ENCODE measurements at places on chromosomes 13 and 19. TPM values are rescaled to one million over a fixed set of nuclear protein-coding genes. Genes with fewer than 3 reads are reported as not detected.
A peak's percentile ranks its signal among the peaks of the same experiment; 100 is the strongest.

GRCh38 chr13:113192279-113192678 lies 16.2 kb downstream of the PCID2 start:
- DNase-seq: no peak

DNA sequence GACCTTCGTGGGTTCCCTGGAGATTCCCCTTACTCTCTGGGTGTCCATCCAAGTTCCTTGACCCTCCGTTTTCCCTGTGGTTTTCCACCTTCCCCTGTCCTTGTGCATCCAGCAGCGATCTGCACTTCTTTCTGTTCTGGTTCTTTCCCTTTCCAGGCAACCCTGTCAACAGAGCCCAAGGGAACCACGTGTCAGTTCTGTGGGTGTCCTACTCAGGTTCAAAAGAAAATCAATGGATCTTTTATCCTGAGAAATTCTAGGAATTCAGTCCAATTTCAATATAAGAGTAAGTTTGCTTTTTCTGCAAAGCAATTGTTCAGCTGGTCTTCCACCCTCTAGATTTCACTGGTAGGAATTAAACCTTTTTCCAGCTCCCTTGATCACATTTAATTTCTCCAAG lies 1394.8 kb upstream of the SLC10A2 start:
- DNase-seq: no peak

- no peak for DNase-seq
Observed at GRCh38 chr13:21970172-21970571, 299.3 kb downstream of the FGF9 start.

- DNase-seq: no peak
Observed at GRCh38 chr13:53732664-53733063, 704.1 kb downstream of the OLFM4 start.

DNA sequence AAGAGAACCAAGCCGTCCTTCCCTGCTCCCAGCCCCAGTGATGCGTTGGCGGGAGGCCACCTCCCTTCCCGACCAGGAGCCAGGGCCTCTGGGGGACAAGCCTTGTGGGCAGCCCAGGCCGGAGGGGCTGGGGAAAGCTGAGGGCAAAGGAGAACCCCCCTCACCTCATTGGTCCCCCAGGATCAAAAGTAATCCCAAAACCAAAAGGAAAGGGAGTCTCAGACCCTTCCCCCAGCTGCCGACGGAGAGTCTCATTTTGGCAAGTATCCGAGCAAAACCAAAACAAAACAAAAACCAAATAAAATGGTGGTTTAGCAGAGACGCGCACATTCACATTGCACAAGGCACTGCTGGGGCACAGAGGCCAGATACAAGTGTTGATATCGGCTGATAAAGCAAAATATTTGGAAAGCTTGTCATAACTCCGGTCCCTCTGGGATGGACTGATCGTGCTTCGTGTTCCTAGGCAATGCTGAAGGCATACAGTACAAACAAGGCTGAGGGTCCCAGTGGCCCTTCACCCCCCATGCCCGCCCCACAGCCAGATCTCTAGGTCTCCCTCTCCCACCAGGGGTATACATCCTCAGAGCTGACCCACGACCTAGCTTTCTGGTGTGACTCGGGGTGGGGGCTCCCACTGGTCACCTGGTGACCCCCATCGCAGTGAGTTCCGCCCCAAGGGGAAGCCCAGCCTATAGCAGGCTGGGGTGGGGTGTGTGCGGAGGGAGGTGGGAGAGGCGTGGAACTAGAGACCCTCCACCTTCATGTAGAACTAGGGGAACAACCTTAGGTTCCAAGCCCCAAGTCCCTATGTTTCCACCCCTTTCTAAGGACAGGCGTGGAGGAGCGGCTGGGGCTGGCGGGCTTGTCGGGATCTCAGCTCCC lies 2.1 kb downstream of the CEBPA start:
- no peak for DNase-seq

DNA sequence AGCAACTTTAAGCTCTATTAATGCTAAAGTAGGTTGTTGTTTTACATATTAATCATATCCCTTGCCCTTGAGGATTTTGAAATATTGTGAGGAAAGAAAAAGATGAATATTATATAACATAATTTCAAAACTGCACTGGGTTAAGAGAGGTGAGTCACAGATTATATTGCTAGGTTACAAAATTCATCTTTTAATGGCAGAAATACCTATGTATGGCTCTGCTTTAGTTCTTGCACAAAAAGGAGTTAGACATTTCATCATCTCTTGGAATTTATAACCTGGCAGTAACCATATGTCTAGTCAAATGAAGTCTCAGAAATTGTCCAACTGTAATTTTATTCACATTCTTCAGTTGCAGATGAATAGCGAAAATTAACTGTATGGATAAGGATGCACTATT lies 2041.1 kb downstream of the OLFM4 start:
- DNase-seq: no peak

- DNase-seq: no peak
Observed at GRCh38 chr19:5687360-5688198, 2.5 kb upstream of the RPL36 start.

DNA sequence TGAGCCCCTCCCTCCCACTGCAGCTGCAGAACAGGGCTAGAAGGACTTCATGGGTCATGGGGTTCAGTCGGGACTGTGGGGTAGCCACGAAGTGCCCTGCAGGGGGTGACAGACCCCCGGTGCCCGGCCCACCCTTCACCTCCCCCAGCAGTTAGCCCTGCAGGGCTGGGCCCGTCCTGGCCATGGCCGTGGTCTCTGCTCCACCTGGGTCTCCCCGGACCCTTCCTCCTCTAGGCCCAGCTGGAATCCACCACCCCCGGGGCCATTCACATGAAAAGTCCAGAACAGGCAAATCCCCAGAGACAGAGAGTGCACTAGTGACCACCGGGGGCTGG lies 17.3 kb downstream of the MKNK2 start:
- DNase-seq: no peak

- DNase-seq: no peak
Observed at GRCh38 chr19:33054623-33055022, 10.1 kb downstream of the RHPN2 start.

DNA sequence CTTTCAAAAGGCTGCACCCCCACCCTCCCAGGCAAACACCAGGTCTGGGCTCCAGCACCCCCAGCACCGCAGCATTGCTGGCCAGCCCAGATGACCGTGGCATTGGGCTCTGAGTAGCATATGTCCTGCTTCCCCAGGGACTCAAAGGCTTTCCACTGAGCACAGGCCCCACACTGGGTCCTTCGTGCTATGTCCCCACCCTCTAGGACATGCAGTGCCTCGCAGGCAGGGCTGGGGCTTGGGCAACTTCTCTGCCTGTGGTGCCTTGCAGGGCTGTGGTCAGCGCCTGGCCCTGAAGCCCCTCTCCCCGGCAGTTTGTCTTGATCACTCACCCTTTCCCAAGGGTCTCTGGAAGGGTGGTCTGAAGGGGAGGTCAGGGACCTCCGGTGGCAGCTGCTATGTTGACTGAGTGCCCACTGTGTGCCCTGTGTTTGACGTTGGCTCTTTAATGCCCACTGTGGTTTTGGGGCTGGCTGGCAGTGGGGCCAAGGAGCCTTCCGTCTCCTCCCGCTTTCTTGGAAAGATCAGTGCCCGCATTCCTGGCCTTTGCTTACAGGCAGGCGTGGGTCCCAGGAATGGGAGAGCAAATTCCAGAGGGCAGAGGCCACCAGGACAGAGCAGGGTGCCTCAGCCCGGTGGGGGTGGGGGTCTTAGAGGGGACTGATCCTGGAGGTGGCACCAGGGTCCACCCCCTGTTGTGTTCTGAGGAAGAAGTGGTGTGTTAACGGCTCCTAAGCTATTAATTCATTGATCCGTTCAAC lies 20.3 kb upstream of the CRTC1 start:
- no peak for DNase-seq

- no peak for DNase-seq
Observed at GRCh38 chr19:17741456-17741855, 9.8 kb upstream of the FCHO1 start.

DNA sequence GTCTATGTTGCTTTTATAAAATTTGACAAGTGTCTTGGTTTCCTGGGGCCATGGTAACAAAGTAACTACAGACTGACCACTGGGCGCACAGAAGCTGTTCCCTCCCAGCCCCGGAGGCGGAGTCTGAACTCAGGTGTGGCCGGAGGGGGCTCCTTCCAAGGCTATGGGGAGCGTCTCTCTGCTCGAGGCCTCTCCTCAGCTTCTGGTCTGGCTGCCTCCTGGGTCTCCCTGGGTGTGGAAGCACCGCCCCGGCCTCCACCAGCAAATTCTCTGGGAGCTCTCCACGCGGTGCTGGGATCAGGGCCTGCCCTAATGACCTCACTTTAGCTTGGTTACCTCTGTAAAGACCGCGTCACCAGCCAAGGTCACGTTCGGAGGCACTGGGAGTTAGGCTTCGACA lies 45.7 kb upstream of the F7 start:
- DNase-seq: no peak

DNA sequence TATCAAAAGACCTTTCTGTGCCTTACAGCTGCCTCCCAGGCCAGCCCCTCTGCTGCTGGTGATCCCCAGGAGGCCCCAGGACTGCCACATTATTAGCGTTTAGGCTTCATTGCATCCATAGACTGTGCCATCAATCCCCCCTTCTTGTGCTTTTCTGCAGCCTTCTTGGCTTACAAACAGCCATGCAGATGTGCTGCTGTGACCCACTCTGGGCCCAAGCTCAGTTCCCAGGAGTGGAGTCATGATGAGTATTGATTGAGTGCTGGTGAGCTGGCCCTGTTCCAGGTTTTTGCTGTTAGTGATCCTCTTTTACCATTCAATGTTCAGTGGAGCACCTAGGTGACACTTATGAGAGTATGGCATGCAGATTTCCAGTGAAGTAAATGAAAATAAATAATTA lies 59.9 kb upstream of the SLAIN1 start:
- no peak for DNase-seq

GRCh38 chr19:13621413-13621812 lies 115.1 kb upstream of the CACNA1A start:
- no peak for DNase-seq

DNA sequence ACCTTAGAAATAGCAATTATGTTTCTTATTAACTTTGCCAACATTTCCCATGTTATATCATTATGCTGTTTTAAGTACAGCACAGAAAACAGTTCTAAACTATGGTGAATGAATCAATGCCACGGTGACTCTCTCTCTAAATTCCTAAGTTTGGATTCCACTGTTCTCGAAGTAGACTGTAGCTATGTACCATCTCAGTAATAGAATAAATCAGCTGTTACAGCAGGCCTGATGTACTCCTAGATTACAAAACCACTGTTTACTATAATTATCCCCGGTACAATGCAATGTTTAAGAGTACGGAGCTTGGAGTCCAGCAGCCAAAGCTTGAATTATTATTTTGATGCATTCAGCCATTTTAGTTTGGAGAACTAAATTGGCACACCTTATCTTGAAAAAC lies 476.3 kb upstream of the SLITRK1 start:
- DNase-seq: no peak

GRCh38 chr19:43901395-43902390 lies 33.4 kb downstream of the ZNF45 start:
- DNase-seq: peak; percentile 80

DNA sequence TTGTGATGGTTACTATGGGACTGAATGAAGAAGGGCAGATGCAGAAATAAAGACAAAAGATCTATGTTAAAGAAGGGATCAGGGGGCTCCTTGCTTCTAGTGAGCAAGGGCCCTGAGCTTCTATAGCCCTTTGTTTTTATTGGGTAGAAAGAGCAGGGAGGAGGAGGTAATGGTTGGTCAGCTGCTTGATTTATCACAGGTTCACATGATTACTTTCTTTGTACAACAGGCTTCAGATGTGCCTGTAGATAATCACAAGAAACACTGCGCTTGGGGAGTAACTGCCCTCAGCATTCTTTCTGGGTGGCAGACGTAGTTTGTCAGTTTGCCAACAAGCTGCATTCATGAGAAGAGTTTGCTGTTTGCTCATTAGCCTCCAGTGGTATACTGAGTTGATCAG lies 4.8 kb upstream of the ZNF439 start:
- DNase-seq: no peak

- DNase-seq: no peak
Observed at GRCh38 chr19:41811036-41811435, 14.6 kb downstream of the CEACAM3 start.

Gene KCNJ14
- total RNA-seq: 1.8 TPM

Gene F10
- 34.4 TPM for total RNA-seq

Gene KANK3
- 3.1 TPM for total RNA-seq

Gene ERICH6B
- total RNA-seq: not detected

Gene SLC1A6
- total RNA-seq: 6.4 TPM

Gene DCAF15
- total RNA-seq: 50.1 TPM

Gene ARHGAP33
- 16.3 TPM for total RNA-seq

Gene DPY19L3
- 75.2 TPM for total RNA-seq

Gene MUC16
- 342 TPM for total RNA-seq

Gene FCER2
- not detected for total RNA-seq

Gene FCHO1
- total RNA-seq: 2.5 TPM

Measured in type B pancreatic cell (in vitro differentiated cells).